ENCODE measurements at places on chromosomes 6 and 20.

- no peak for DNase-seq
Observed at GRCh38 chr6:169809386-169809785, 58.0 kb downstream of the ERMARD start.

DNA sequence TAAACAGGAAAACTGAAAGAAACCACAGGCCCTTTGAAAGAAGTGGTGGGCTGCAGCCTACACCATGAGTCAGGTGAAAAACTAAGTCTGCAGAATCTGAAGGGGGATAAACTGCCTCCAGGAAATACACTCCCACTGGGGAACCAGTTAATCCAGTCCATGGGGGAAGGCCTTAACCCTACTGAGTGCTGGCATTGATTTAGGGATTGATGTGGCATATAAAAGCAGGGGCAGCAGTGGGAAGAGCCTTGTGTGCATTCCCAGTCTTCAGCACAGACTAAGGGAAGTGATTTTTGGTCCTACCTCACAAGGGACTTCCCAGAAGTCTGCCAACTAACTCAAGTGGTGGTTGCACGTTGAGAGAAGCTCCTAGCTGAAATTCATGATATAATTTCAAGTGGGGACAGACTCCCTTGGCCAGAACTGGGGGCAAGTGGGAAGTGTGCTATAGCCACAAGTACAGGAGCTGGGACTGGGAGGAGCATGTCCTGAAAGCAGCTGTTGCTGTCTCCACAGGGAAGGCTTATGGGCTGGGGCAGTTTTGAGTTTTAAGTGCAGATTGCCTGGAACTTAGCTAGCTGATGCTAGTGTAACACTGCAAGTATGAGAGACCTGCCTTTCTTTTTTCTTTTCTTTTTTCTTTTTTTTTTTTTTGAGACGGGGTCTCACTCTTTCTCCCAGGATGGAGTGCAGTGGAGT, 31.2 kb downstream of the CITED2 start:
- no peak for DNase-seq

GRCh38 chr6:8240301-8240700, 138.0 kb upstream of the EEF1E1 start:
- DNase-seq, result no peak

DNA sequence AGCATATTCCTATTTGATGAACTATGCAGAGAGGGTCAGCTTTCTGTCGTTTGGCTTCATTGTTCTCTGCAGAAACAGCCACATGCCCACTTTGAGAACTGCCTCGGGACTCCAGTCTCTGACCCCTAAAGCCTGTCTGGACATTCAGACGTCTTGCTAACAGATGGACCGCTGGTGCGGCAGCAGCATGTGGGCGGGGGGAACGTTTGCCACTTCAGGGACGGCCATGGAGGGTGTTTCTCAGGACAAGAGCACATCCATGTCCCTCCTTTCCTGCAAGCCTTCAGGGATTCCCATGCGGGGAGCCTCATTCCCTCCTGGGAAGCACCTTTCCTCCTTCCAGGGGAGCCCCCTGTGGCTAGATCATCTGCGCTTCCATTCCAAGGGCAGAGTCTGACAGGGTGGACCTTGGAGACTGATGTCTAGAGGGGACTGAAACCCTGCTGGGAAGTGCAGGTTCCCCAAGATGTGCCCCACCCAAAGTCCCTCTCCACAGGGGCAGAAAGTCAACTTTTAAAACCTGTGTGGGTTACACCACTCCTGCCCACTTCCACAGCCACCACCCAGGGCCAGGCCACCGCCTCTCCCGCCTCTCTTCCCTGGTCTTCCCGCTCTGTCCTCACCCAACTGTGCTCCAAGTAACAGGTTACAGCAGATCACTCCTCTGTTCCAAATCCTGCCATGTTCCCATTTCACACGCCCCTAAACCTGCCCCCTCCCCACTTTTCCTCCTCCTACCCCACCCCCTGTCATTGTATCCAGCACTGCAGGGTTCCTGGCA, 94.8 kb upstream of the PMEPA1 start:
- no peak for DNase-seq
